Retina (tissue), 1 donor: ENCODE measurements at places on chromosomes 7 and 10.

- no peak for DNase-seq
Observed at GRCh38 chr10:77507291-77507880, 130.2 kb downstream of the KCNMA1 start.

- no peak for DNase-seq
Observed at GRCh38 chr10:92142512-92142911, 148.4 kb downstream of the CPEB3 start.

DNA sequence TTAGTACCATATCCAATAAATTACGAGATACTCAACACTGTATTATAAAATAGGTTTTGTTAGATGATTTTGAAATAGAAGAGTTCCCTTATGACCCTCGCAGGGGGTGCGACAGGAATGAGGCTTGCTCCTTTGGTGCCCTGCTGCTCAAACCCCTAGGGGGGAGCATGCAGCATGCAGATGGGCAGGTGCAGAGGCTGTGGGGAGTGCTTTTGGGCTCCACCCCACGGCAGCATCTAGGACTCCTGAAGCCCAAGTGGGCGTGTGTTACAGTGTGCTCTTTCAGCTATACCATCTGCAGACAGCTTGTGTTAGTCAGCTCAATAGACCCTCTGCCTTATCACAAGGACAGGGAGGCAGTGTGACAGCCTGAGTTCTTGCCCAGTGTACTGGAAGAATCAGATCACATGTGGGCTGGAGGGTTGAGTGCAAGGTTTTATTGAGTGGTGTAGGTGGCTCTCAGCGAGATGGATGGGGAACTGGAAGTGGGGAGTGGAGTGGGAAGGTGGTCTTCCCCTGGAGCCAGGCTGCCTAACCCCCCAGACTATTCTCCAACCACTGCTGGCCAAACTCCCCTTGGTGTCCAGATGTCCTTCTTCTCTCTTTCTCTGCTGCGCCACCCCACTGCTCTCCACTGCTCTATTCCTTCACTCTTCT lies 3.1 kb upstream of the MRC1 start:
- peak; percentile 56 for DNase-seq

DNA sequence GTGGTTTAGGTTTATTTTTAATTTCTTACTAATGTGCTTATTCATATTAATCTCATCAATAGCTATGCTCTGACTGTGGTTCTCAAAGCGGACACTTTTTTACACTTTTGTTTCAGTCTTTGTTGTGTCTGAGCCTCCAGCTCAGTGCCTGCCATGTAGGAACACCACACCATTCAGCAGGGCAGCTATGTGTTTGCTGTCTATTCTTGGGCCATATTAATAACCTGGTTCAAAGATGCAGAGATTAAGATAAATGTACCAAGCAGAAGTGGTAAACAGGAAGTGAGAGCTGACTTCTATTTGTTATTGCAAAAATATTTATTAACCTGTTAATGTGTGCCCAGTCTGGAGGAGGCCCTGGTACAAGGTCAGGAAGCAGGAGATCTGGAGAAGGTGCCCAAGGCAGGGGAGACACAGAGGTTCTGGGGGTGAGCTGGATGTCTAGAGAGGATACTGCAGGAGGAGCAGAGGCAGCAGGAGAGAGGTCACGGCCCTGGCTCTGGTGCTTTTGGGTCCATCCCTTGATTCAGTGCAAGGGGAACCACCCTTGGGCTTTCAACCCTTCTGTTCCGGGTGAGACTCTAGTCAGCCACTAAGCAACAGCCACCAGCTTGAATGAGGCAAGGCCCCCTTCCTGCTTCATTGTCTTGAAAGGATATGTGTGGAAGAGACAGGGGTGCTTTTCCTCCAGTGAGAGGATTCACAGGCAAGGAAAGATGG lies 1.9 kb downstream of the TBXAS1 start:
- DNase-seq, result no peak

- DNase-seq, result peak; percentile 16
Observed at GRCh38 chr7:80722616-80723195, 84.3 kb downstream of the CD36 start.

DNA sequence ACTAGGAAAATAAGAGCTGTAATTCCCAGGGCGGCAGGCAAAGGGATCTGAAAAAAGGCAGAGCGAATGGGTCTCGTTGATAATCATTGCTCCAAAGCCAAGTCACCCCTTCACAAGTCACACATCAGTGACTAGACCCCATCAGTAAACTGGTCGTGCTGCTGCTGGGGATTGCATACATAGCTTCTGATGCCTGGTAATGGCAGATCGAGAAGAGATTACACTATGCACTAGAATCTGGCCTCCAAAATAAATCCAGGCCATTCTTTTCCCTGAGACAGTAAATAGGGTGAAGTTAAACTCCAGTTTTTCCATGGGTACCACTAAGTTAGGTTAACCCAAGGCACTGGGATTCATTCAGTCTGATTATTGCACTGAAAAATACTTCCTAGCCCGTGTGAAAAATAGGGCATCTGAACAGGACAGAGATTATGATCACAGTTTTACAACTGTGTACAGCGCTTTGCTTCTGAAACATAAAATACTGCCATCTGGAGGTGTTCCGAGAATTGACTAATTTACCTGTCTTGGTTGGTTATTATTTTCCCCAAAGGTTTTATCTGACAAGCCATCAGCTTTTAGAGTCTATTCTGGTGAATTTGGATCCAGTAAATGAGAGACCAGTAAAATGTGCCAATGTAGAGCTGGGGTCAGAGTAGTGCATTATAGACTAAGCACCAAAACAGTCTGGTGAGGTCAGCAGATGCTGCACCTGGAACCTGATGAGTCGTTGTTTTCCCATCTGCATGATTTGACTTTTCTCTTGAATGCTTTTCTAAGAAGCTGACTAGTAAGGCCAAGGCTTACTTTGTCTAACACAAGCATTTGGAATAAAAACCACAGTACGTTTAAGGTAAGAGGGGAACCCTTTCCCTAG lies 82.9 kb upstream of the AFAP1L2 start:
- DNase-seq, result no peak

DNA sequence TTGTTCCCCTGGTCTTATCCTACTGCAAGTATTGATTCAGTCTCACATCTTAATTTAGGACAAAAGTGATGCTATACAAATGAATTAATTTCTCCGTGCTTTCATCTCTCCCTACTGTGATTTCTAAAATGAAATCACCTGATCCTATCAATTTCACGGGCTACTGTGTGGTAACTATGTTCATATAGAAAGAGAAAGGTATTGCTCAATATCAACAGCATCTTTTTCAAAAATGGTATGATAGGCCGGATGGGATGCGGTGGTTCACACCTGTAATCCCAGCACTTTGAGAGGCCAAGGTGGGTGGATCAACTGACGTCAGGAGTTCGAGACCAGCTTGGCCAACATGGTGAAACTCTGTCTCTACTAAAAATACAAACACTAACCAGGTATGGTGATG lies 71.2 kb downstream of the PIK3CG start:
- no peak for DNase-seq
